ENCODE measurements at places on chromosomes 3 and 15.

- no peak for DNase-seq
Measured at GRCh38 chr3:89332386-89332785, 225.0 kb downstream of the EPHA3 start.

DNA sequence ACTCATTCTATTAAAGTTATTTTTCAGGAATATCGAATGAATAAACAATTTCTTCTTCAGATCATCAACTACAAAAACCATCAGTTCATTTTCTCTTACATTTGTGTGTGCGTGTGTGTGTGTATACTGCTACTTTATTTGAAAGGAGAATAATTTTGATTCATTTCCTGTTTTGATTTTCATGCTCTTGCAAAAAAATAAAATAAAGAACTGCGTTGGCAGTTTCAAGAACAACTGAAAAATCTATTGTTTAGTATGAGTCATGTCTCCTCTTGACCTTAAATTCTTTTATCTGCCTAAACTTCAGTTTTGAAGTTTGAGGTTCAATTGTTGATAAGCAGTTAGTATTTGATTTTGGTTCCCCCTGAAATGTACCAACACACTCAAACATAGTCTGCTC, 540.8 kb downstream of the FGF12 start:
- no peak for DNase-seq

- no peak for DNase-seq
Measured at GRCh38 chr3:23258110-23258509, 55.0 kb downstream of the UBE2E2 start.

GRCh38 chr3:171186817-171187500, 160.4 kb upstream of the SLC2A2 start:
- DNase-seq, result no peak

DNA sequence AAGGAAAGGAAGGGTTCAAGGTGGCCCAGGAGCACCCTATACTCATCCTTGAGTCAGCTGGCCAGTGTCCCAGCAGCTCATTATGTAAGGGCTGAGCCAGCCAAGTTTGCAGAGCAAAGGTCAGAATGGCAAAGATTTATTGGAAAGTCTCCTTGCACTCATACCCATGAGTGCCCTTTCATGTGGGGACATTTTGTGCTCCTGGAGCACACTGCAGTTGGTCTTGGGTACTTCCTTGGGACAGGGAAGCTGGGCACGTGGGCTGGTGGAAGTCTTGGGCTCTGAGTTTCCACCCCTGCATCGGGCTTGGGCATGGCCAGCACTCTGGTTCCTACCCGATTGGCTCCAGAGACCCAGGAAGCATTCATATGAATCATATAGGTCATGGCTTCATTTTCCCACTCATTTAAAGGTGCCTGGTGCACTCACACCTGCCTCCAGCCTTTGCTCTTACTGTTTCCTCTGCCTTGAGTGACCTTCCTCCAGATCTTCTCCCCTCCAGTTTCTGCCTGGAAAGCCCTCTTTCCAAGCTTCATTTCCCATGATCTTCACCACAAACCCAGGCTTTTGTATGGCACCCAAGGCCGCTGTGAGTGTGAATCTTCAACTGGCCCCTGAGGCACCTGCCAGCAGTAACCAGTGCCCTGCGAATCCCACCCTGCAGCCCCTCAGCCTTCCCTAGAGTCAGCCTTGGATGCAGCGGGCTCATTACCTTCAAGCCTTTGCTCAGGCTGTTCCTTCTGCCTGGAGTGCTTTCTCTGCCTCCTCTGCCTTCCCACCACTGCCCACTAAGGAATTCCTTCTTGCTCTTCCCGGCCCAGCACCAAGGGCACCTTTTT, 10.5 kb upstream of the PRKCD start:
- DNase-seq, result no peak

GRCh38 chr15:38093931-38094330, 158.7 kb upstream of the SPRED1 start:
- no peak for DNase-seq

GRCh38 chr3:69494185-69494584, 108.3 kb upstream of the FRMD4B start:
- DNase-seq, result no peak

DNA sequence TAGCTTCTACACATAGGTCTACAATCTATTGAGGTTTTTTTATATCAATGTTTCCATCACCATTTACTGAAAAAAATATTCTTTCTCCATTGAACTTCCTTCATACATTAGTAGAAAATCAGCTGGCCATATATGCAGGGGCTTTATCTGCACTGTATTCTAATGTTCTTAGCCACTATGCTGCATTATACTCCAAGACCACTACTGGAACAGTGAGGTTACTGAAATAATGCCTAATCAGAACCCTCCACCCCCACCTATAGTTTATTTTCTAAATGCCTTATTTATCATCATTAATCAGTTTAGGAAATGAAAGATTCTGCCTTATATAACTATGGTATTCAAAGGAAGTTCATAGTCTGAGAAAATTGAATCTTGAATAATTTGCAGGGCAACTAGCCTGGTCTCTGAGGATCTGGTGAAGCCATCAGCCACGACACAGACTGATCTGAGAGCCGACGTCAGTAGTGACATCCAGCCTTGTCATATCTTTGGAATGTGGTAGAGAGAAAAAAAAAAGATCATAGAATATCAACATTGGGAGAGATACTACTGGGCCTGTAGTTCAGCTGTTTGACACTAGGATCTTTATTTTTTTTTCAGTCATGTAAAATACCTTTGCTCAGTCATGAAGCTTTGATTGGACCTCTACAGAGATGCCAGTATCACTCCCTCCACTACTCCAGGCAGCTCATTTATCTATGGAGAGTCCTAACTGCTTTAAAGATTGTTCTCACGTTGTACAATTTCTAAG, 66.6 kb downstream of the P3H2 start:
- DNase-seq, result no peak

DNA sequence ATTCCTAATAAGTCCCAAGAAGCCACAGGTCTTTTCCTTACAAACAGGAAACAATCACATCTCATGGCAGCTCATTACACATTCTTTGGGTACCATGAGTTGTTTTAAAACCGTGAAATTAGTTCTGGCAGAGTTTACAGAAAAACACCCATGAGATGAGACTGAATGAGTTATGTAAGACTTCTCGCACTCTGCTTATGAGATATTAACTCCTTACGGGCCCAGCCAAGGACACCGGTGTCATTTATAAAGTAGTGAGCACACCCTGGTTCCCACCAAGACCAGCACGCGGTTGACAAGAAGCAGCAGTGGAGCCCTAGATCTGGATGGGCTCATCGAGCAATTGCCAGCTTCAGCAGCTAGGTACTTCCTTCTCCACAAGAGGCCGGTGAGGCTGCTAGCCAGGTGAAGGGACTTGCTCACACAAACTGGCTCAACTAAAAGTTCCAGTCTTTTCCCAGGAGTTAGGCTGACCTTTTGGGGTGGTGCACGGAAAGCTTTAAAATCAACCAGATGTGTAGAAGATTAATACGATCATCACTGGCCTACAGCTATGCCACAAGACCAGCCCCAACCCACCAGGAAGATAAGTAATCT, 318.6 kb upstream of the ICE2 start:
- DNase-seq, result no peak

DNA sequence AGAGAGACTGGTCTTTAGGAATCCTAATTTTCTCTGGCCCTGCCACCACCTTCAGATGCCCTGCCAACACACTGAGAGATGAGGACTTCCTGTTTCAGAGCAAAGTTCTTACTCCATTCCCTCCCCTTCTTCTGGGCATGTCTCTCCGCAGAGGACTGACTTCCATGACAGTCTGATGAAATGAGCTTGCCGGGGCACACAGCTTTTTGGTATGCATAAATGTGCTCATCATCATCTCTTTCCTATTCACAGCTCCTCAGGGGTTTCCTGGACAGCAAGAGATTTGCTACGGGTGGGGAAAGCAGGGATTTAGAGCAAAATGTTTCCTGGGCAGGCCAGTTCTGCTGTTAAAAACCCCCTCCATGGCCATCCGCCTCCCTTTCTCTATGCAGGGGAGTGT, 27.6 kb upstream of the SEMA6D start:
- DNase-seq, result no peak

DNA sequence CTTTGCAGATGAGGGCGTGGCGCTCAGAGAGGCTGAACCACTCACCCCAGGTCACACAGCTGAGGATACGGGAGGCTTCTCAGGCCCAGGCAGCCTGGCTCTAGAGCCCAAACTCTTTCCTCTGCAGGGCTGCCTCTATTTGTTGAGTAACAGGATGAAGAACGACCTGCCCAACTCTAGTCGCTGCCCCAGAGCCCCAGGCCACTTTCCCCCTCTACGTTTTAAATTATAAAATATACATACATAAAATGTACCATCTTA, 19.2 kb upstream of the ZXDC start:
- DNase-seq, result no peak

DNA sequence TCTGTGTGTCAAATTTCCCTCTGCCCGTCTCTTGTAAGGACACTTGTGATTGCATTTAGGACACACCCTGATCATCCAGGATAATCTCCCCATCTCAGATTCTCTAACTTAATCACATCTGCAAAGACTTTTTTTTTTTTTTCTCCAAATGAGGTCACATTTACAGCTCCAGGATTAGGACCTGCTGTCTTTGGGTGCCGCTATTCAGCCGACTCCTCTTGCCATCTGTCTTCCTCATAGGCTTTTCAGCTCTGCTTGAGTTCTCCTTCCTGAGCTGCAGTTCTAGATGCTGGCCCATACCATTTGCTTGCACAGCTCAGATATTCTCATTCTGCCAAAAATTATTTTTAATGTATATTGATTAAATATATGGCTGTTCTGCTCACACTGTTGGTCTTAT, 94.3 kb upstream of the TLE3 start:
- no peak for DNase-seq

- DNase-seq, result no peak
Measured at GRCh38 chr15:94253742-94254141, 22.4 kb downstream of the MCTP2 start.

- no peak for DNase-seq
Measured at GRCh38 chr3:78268716-78269668, 1229.1 kb downstream of the ROBO2 start.

GRCh38 chr3:115251509-115251908, 104.4 kb upstream of the ZBTB20 start:
- no peak for DNase-seq

DNA sequence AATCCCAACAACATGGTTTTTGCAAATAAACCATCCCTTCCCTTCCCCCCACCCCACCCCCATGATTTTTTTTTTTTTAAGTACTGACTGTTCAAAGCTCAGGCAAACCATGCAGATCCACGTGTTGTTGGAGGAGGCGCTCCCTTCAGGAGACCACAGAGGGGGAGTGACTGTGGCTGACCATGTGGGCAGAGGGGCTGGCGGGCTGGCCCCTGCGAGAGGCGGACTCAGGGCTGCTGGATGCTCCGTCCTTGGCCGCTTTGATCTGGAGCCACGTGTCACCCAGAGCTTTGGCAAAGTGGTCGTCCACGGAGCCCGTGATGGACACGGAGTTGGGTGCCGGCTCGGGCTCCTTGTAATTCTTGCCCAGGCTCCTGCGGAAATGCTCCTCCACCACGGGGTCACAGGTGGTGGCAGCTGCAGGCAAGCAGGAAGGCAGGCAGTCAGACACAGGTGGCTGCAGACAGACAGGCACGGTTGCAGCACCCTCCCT, 85.3 kb downstream of the VGLL4 start:
- DNase-seq, result no peak

DNA sequence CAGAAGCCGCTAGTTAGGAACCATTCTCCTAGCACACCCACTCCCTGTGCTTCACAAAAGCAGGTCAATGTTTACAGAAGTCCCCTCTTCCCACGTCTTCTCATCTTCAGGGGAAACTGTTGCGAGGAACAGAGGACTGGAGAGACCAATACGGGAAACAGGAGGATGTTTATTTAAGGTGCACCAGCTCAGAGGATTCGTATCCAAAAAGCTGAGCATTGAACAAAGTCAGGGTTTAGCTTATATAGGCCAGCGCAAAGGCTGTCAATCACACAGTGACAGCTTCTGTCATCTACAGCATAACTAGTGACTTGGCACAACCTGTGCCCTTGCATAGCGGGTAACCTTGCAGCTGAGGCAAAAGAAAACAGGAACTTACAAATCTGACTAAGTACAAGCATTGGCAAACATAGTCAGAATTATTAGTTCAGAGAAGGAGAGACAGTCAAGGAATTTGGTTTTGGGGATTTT, 61.3 kb downstream of the ZDHHC19 start:
- DNase-seq, result no peak

- DNase-seq, result no peak
Measured at GRCh38 chr15:39777496-39777895, 5.1 kb downstream of the FSIP1 start.

GRCh38 chr15:46955576-46955975, 761.7 kb upstream of the SEMA6D start:
- DNase-seq, result no peak

DNA sequence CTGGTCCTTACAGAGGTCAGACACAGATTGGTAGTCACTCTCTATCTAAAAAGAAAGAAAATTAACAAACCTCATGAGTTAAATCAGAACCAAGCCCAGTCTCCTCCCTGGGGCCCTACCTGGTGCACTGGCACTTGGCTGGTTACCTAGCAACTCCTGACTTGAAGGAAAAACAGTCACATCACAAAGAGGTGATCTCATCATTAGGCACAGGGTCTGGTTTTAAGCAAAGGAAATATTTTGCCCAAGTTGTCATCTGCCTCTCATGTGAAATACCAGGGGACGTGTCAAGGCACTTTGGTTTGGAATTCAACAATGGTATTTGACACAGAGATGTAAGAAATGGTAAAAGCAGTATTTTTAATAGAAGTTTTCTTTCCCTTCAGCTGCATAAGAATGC, 47.7 kb upstream of the FMN1 start:
- peak; percentile 18 for DNase-seq

GRCh38 chr15:64774629-64775493, 528 bp downstream of the RBPMS2 start:
- DNase-seq, result peak; percentile 20

GRCh38 chr15:64691896-64692565, 83.4 kb downstream of the RBPMS2 start:
- DNase-seq, result no peak

GRCh38 chr3:16439163-16439847, 74.2 kb downstream of the RFTN1 start:
- no peak for DNase-seq

DNA sequence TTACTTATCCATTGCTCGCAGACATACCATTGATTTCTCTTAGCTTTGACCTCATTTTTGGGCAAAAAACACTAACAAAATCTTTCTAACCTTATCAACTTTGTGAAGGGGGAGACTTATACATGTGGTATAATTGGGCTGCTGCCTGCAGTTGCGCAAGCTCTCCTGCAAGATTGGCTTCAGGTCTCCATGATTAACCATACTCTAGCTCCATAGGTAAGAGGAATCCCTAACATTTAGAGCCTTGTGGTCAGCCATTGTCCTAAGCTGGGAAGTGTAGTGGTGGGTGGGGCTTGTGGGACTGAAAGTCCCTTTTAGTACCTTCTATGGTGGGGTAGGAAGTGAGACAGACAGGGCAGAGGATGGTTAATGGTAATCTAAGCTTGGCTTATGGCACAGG, 179.6 kb upstream of the THRB start:
- DNase-seq, result no peak

DNA sequence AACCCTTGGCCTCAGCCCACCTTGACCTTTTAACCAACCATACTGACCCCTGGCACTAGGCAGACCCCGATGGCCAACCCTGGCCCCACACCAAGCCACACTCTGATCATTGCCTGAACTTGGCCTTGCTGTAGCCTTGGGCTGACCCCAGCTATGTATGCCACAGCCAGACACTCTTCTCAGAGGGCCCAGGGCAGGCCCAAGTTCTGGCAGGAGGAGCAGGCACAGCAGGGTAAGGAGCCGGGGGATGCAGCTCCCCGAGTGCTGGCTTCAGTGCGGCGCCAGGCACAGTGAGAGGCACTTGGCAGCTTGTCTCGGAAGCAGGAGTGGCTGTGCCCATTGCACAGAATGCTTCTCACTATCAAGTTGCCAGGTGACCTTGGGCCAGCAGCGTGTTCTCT, 22.3 kb downstream of the PRR20G start:
- no peak for DNase-seq

Data from stimulated activated naive CD8-positive, alpha-beta T cell treated with anti-CD3 and anti-CD28 coated beads, Interleukin-15, Interleukin-2, amounts not matched to agents 100 U/mL and 50 U/mL, for 24 hours (primary cell).